ENCODE measurements at places on chromosomes 11 and 22. TPM values are rescaled to one million over a fixed set of nuclear protein-coding genes. Genes with fewer than 3 reads are reported as not detected.

DBX1 gene
- total RNA-seq: not detected

SLC29A2 gene
- total RNA-seq: 32.4 TPM

CRYBA4 gene
- not detected for total RNA-seq

ISX gene
- not detected for total RNA-seq

ART1 gene
- total RNA-seq: not detected

ZPR1 gene
- total RNA-seq: 63.4 TPM

TRIM6 gene
- total RNA-seq: 19.0 TPM

CSNK2A3 gene
- total RNA-seq: 2.1 TPM

FDXACB1 gene
- total RNA-seq: 1.7 TPM

DNA sequence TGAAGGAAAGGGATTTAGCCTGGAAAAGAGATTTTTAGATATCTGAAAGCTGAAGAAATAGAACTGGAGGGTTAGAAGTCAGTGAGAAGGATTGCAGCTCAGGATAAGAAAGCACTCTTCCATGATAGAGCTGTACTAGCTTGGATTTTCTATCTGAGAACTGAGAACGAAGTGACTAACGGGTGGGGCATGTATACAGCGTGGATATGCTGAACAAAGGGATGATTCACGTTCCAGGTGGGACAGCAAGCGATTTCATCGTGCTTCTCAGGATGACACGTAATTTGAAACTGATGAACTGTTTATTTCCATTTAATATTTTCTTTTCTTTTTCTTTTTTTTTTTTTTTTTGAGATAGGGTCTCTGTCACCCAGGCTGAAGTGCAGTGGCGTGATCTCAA is 53.0 kb downstream of the GRAMD1B start:
- no peak for DNase-seq

- peak; percentile 82 for DNase-seq
Measured at GRCh38 chr11:121246021-121246768, 46.4 kb upstream of the SC5D start.

- DNase-seq: no peak
Measured at GRCh38 chr11:70421123-70421522, 22.8 kb downstream of the CTTN start.

DNA sequence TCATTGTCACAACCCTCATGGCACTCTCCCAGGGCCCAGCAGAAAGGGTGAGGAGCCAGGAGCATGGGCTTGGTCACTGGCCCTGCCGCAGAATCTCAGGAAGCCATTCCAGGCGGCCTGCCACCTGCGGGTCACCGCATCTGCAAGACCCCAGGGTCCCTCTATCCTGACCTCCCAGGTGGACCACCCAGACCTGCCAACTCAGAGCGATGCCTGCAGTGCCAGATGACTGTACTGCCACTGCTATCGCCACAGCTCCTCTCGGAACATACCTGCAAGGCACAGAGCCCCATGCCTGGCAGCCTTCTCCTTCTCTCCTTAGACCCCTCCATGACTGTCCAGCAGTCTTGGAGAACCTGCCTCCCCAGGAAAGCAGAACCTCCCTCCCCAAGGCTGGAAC is 26.4 kb upstream of the ELFN2 start:
- peak; percentile 42 for DNase-seq

DNA sequence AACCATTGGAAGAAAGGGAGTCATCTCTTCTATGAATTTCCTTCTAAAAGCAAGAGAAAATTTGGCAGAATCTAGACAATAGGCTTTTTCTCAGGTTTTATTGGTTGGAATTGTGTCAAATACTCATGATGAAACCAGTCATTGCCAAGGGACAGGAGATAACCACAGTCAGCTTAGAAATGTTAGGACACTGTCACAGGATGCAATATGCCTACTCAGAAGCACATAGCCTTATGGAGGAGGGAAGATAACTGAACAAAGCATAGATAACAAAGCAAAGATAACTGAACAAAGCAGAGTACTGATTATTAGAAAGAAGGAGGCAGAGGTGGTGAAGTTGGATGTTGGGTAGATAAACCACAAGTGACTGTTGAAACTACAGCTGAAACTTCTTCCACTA is 303.5 kb upstream of the PDGFD start:
- no peak for DNase-seq

DNA sequence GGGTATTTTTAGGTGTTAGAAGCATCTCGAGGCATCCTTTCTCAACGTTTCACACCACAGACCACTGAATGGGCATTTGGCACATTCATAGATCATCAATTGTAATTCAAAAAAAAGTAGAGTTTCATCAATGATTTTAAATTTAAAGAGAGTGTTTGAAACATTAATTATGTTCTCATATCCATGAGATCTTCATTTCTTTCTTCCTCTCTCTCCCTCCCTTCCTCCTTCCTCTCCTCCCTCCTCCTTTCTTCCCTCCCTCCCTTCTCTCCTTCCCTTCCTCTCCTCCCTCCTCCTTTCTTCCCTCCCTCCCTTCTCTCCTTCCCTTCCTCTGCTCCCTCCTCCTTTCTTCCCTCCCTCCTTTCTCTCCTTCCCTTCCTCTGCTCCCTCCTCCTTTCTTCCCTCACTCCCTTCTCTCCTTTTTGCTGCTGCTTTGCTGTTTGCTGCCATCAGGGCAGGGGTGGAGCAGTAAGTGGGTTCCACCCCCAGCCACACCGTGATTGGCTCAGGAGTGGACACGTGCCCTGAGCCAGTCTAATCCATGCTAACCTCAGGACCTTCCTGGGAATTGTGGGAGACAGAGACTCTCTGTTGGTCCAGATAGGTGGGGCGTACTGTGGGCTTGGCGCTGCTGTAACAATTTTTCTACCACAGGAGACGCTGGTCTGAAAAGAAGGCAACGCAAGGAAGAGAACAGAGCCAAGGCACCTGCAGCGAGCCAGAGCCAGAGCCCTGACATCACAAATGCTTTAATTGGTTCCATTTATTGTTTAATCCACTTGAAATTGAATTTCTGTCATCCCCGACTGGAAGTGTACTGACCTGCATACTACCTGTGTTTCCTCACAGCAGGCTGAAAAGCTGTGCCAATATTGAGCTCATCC is 33.7 kb upstream of the APOBEC3A start:
- DNase-seq: peak; percentile 69

- DNase-seq: no peak
Measured at GRCh38 chr11:7494086-7494745, 8.9 kb downstream of the OLFML1 start.

DNA sequence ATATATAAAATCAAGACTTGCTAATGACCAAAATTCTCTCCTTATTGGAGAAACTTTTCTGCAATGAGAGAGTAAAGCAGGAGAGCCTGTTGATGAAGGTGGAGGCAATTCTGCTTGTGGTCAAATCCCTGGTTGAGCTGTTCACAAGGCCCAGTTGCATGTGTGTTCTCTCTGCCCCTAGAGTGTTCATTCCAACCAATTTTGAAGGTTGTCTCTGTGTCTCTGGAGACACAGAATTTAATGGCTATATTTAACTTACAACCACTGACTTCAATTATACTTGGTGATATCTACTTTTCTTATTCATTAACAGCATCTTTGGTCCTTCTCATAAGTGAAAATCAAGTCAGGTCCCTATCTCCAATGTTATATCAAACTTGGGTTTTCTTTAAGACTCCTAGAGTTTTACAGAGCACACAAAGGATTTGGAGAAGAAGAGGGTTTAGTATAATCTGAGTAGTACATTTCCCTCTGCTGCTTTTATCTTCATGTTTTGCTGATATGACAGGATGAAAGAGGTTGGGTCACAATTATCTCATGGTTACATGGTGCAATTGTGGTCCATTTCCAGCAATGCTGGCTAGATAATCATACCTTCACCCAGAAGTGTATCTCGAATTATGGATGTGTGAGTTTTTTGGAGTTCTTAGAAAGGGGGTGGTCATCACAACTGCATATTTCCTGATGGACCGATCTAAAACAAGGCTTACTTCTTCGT is 4.0 kb downstream of the OOSP4A start:
- no peak for DNase-seq

GRCh38 chr11:45655012-45655283 is 10.5 kb downstream of the CHST1 start:
- DNase-seq: no peak

DNA sequence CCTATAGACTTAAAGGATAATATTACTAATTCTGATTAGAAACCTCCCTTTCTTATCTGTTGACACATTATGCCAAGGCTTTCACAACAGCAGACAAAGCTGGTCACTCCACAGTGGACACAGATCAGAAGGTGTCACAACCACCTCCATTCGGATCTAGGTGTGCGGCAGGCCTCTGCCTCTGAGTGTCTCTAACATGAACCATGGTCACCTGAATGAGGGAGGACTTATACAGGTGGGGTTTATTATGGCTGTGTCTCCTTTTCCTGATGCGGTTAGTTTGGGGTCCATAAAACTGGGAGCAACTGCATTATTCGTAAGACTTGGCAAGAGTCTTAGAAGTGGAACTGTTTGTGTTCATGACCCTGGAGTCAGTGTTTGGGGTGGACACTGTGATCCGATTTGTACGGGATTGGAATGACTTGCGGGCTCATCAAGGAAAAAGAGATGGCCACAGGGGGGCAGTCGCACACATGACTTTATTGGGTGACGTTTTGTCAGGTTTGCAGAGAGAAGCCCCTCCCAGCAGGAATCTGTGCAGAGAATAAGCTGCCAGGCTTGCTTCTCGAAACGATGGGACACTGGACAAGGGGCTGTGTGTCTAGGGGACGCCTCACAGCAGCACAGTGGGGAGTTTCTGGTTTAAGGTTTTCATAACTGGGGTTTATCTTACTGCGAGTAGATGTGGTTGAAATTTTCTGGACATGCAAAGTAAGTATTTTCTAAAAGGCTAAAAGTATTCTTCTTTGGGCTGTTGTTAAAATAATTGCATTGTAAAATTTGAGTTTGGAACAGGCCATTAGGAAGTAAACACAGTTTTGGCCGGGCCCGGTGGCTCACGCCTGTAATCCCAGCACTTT is 90.6 kb downstream of the GAB4 start:
- DNase-seq: peak; percentile 93

- no peak for DNase-seq
Measured at GRCh38 chr11:121042296-121042695, 18.4 kb downstream of the TBCEL start.

All from endodermal cell (in vitro differentiated cells).